Activated naive CD4-positive, alpha-beta T cell treated with anti-CD3 and anti-CD28 coated beads, Interleukin-2, amount 50 U/mL, for 16 hours (primary cell): ENCODE measurements at places on chromosomes 2 and 18.

DNA sequence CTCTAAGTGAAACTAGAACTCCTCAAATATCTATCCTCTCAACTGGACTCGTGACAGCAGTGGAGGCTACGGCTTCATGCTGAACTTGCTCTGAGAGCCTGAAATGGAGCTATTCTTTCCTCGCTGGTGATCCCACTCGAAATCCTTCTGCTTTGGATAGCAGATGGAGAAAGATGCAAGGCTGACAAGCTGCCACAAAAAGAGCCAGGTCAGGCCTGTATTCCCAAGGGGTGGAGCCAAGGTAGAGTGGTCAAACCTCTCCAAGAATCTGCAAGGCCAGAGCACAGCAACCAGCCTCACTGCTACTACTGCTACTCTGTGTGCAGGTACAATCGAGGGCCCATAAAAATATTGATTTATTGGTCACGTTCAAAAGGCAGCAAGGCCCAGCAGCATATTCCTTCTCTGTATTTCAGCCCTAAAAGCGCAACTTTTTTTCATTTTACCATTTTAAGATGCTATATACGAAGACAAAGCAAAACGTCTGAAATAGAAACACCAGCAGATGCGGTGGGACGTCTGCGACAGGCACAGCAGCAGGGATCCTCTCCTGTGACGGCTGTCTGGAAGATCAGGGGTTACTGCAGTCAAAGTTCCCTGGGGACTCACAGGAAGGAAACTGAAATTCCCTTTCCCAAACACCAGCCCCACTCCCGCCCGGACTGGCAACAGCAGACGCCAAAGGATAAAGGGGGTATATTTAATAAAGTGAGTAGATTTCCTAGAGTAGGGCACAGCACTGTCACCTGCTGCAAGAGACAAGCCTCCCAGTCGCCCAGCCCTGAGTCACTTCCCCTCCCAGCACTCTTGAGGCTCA is 2.4 kb downstream of the SPRED2 start:
- DNase-seq: no peak

GRCh38 chr2:177658309-177658708 is 265.7 kb downstream of the AGPS start:
- DNase-seq: no peak

DNA sequence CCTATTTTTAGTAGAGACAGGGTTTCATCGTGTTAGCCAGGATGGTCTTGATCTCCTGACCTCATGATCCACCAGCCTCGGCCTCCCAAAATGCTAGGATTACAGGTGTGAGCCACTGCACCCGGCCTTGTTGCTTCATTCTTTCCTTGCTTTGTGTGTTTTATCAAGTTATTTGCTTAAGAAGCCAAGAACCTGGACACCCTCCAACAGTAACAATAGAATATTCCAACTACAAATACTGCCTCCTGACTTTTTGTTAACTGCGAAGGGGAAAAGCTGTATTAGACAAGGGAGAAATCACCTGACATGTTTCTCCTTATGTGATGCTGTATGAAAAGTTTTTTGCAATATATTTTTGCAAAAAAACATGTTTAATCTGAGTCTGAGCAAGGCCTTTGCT is 297.2 kb downstream of the NCKAP5 start:
- no peak for DNase-seq

- no peak for DNase-seq
These were observed 81.6 kb downstream of the CDK15 start for GRCh38 chr2:201887773-201888425.

GRCh38 chr18:71831039-71831438 is 713.1 kb downstream of the CBLN2 start:
- no peak for DNase-seq

DNA sequence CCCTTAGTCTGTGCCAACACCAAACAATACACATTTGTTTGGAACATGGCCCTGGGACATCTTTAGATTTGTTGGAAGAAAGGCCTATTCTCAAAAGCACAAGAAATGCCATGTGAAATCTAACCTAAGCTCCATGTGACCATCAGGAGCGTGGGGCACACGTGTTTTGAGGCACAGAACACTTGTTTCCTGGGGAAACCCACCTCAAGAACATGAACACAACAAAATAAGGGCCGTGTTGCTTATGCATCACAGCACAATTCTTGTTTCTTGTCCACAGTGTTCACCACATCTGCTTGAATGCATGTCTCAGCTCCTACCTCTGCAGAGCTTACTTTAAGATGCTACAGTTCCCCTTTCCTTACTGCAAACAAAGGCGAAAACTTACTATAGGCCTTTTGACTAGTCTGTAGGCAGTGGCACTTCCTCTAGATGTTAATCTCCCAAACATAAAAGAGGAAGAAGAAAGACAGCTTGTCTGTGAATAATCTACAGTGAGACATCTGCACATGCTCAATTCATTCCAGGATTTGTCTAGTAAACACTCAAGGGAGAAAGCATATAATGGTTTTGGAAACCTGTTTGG is 165.0 kb downstream of the ANKRD44 start:
- no peak for DNase-seq

- DNase-seq: no peak
These were observed 5.7 kb downstream of the DSEL start for GRCh38 chr18:67510831-67511230.

GRCh38 chr2:16818203-16818556 is 152.5 kb upstream of the CYRIA start:
- DNase-seq: no peak

DNA sequence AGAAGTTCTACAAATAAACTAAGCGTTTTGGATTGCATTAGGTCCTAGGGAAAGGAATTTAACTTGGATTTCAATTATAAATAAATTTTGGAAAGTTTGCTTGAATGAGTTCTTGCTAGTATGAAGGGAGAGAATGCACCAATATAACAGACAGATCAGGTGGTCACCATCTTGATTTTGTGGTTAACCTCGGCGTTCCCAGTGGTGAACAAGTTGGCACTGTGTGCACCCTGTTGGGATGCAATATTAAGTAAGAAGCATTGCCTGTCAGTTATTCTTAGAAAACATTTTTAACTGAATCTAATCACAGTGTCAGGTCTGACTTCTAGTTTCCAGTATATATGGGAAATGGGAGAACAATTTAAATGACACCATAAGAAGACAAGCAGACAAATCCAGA is 673.4 kb downstream of the SLC4A3 start:
- DNase-seq: no peak

DNA sequence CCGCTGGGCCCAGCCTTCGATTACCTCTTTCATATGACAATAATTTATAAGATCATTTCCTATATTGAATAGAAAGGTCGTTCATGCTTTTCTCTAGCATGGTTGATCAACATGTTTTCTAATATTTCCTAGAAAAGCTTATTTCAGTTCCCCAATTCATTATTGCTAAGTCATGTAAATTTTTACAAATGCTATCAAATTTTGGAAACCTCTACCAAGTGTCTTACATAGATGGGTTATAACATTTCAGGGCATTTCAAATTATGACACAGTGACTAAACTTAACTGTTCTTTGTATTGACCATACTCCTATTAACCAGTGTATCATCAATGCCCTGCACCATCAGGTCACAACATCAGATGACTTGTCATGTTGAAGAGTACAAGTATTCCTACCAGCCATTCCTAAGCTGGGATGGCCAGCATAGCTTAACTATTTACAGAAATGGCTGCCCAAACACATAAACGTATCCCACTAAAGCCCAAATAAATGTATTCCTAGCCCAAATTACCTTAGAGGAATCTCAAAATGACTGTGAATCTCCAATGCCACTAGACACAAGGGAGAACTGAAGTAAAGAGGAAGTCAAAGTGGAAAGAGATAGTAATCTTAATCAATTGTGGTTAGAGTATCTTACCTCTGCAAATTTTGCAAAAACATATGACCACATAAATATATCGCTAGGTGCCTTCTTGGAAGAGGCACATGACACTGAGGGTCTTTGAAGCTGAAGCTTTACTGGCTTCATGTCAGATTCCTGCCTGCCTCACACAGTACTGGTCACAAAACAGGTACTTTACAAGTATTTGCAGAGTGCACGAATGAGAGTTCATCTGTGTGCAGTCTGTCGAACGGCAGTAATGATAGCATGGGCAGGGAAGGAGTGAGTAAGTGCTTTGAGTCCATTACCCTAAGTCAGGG is 87.3 kb upstream of the TLK1 start:
- DNase-seq: no peak
